Fibroblast of the aortic adventitia (primary cell): ENCODE measurements at places on chromosomes 3 and 15.

DNA sequence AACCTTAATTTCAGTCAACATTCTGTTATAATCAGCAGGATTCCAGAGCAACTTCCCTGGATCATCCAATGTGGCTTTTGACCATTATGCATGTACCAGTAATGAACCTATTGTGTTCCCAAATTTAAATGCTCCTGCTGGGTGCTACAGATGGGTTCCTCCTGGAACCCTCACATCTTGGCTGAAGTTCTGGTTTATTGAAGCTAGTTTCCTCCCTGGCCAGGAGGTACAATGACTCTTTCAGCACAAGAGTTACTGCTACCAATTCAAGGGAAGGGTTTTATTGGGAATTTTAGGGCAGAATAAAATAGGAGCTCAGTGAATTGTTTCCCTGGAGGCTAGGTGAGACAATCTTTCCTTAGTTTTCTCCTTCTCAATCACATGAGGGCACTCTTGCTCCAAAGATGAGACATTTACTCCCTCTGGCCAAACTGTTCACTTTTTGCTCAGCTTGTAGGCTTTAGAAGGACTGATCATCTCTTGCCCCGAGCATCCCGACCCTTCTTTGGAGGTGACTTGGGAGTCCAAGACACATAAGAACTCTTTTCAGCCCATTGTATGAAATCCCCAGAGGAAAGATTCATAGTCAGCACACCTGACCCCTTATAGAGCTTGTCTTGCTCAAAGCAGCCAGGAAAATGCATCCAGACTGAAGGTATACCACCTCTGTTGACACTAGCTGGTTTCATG is 8.8 kb upstream of the NPHP3 start:
- peak; percentile 71 for DNase-seq

- DNase-seq: no peak
These were observed 82.3 kb downstream of the ST6GAL1 start for GRCh38 chr3:187012609-187013051.

GRCh38 chr3:88863196-88863595 is 244.2 kb upstream of the EPHA3 start:
- no peak for DNase-seq

DNA sequence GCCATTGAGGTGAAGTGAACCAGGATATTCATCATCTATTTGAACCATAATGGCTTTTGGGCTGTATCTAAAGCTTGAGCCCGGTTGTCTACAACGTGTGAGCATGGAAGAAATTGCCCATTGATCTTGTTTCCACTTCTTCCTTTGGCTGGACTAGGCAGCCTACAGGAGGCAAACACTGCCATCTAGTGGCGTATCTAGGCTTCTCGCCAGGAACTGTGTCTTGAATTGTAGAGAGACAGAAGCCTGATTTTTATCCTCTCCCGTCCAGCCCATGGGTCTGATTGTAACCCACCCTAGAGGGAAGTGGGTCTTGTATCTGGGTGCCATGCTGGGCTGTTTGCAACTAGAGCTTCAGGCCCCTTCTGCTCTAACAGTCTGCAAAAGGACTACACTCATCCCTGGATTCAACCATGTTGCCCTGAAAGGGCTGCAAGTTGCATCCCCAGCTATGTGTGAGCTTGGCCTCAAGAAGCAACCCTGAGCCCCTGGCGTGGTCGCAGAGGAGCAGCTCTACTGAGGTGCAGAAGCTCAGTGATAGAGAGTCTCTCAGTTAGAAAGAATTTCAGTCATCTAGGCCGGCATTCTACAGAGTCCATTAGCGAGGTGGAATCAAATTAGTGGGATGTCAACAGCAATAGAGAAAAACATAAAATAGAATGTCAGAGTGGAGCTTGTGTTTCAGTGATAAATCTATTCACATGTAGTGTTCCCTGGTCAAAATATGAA is 170.2 kb upstream of the UMPS start:
- DNase-seq: peak; percentile 84

GRCh38 chr3:124250053-124250452 is 258.1 kb upstream of the ROPN1 start:
- DNase-seq: no peak

- no peak for DNase-seq
These were observed 10.9 kb upstream of the RTP1 start for GRCh38 chr3:187186375-187186774.

GRCh38 chr15:28997791-28998190 is 112.0 kb downstream of the APBA2 start:
- no peak for DNase-seq

DNA sequence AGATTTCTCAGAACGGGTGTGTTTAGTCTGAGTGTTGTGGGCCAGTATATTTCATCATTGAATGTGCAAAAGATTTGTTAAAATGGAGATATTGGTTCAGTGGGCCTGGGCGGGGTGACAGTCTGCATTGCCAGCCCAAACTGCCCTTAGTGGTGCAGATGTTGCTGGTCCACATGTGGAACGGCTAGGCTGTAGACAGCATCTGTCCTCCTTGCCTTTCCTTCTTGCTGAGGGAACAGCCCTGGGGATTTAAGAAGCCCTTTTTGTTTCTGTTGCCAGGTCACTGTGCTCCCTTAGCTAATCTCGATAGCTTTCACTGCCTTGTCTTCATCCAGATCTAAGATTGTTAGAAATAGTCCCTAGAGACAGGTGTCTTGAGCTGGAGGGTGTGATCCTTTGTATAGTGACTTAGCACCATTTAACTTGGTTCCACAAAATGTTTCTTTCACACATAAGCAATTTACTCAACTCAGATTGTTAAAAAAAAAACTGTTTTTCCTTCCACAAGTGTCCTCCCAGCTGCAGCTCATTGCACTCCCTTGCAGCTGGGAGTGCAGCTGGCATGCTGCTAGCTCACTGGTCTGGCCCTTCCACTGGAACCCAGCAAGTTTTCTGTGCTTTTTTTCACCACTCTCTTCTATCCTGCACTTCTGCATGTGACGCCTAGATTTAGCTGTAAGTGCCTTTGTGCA is 37.5 kb downstream of the GAP43 start:
- peak; percentile 27 for DNase-seq

- DNase-seq: peak; percentile 82
These were observed 71.7 kb downstream of the P3H2 start for GRCh38 chr3:190048932-190049441.

DNA sequence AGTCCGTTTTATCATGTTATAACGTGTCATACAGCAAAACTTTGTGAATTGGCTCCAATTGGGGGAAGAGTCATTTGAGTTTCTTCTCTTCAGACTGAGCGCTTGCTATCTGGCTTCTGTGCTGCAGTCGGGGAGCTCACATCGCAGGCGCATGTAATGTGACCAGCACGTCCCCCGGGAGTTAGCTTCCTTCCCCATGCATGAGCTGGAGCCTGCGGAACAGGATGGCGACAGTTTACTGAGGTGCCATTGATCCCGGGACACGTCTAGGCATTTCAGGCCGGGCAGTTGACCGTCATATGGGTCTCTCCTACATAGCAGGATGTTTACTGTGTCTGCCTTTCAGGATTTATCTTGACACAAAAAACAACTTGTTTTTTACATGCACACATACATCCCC is 44.8 kb downstream of the CMTM8 start:
- DNase-seq: no peak

GRCh38 chr3:138438896-138439295 is 4.5 kb downstream of the ESYT3 start:
- no peak for DNase-seq

- no peak for DNase-seq
These were observed 4.1 kb downstream of the RCN2 start for GRCh38 chr15:76935620-76936019.

- no peak for DNase-seq
These were observed 12.8 kb downstream of the PPCDC start for GRCh38 chr15:75036212-75036616.

- no peak for DNase-seq
These were observed 91.4 kb upstream of the MYZAP start for GRCh38 chr15:57500256-57500655.

- no peak for DNase-seq
These were observed 17.1 kb downstream of the MAGEF1 start for GRCh38 chr3:184694716-184695115.

DNA sequence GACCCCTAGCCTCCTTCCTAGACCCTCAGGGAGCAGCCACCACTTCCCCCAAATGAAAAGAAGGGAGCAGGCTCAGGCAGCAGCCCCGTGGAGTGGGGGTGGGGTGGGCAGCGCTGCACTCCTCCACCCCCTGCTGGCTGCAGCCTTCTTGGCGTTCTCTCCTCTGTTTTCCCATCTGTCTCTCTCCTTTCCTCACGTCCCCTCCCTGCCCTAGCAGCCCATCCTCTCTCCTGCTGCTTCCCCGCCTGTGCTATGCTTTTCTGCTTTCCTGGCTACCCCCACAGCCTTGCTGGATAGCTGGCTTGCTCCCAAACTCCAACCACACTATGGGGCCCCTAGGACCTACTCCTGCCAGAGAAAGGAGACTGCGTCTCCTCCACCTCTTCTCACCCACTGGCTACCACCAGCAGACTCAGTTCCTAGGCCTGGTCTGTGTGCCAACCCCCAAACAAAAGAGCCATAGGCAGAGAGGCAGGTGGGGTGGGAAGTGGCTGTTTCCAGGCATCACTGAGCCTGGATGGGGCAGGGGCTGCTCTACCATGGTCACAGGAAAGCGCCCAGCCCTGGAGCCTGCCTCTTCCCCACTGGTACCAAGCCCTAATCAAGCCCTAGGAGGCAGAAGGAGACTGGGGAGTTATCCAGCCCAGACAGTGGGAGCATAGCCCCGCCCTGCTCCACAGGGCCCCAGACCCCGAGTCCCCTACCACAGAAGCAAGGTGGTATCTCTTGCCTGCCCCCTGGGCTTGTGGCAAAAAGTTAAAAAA is 3.4 kb upstream of the DISP2 start:
- peak; percentile 57 for DNase-seq

- DNase-seq: no peak
These were observed 50.2 kb downstream of the ATP11B start for GRCh38 chr3:182843478-182843877.

DNA sequence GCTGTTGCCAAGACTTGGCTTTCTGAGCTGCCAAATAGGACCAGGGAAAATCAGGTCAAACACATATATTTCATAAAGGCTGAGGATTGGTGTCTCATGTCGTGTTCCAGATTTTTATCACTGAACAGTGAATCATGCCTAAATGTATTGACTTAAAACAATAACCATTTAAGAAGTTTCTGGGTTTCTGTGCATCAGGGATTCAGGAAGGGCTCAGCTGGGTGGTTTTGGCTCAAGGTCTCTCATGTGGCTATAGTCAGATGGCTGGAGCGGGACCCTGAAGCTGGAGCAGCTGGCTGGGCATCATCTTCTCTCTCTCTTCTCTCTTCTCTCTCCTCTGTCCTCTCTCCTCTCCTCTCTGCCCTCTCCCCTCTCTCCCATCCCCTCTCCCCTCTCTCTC is 10.7 kb upstream of the RFTN1 start:
- no peak for DNase-seq

DNA sequence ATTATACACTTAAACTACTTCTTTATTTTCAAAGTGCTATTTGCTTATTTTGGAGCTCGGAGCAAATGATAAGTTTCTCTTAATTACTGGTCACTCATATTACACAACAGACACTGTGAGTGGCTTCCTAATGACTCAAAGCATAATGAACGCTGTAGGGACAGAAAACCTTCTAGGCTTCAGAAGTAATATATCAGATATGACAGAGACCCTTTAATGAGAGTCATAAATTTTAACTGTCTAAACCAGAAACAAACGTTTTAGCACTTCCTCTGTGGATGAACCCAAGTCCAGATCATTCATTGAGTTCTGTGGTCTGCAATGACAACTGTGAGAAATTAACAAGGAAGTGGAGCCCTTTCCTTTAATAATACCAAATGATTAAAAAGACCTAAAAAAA is 66.6 kb downstream of the ARPP21 start:
- no peak for DNase-seq
